ENCODE measurements at places on chromosomes 1 and 21. TPM values are rescaled to one million over a fixed set of nuclear protein-coding genes. Genes with fewer than 3 reads are reported as not detected.

CFH gene
- 59.7 TPM for total RNA-seq

- no peak for DNase-seq
Observed at GRCh38 chr1:177211231-177211630, 40.5 kb downstream of the BRINP2 start.

LRRC53 gene
- not detected for total RNA-seq

DNA sequence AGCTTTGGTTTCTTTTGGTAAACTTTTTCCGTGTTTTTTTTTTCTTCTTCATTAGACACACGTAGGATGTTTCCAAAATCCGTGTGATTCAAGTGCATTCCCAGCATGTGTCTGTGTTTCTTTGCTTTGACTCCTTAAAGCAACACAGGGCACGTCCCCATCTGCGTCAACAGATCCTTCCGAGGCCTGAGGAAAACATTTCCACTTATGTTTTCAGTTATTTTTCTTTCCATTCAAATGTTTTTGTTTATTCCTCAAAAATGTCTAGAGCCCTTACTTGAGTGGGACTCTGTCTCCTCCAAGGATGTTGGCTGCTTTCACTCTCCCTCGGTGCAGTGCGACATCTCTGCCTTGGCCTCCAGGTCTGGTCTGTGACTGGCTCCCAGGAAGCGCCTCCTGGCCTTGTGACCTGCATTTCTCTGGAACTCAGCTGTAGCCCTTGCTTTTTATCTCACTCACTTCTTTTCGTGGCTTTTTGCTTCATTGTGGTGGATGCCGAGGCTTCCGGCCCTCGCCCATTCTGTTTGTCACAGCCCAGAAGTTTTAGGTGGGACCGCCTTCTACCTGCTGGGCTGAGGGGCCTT lies 31.3 kb upstream of the SLC19A1 start:
- DNase-seq: no peak

DNA sequence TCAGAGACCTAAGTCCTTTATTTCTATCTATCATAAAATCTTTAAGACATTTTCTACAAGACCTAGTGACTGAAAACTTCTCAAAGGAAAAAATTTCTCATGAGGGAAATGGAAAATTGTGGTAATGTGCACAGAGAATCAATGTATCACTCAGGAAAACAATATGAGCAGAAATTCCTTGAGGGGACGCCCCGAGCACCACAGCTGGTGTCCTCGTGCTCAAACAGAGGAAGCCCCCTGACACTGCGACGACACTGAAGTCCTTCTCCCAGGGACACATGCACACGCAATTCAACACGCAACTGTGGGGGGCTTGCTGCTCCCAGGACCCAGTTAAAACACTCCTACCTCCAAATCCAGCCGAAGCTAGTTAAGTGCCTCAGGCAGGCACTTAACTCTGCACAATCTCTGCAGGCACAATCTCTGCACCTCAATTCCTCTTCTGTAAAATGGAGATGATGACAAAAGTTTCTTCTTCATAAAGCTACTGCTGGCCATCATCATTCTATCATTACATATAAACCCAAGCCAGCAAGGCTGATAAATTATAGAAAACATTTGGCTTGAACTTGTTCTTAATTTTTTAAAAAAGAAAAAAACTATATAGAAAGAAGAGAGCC lies 16.0 kb downstream of the ZBTB17 start:
- DNase-seq: no peak
